ENCODE measurements at places on chromosomes 12 and 14. TPM values are rescaled to one million over a fixed set of nuclear protein-coding genes. Genes with fewer than 3 reads are reported as not detected.

The EXOC3L4 gene
- total RNA-seq = not detected

The P2RX7 gene
- total RNA-seq = 6.6 TPM

DNA sequence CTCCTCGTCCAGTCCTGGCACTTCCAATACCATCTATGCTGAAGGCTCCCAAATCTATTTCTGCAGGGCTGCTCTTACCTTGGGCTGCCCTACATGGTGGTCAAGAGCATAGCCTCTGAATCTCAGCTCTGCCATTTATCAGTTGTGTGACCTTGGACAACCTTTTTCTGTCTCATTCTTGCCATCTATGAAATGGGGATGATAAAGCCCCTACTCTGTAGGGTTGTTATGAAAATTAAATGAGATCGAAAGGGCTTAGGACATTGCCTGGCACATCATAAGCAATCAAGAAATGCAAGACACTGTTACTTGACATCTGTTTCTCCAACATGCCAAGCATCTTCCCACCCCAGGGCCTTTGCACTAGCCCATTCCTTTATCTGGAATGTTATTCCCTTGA lies 45.5 kb upstream of the GPATCH2L start:
- no peak for DNase-seq

DNA sequence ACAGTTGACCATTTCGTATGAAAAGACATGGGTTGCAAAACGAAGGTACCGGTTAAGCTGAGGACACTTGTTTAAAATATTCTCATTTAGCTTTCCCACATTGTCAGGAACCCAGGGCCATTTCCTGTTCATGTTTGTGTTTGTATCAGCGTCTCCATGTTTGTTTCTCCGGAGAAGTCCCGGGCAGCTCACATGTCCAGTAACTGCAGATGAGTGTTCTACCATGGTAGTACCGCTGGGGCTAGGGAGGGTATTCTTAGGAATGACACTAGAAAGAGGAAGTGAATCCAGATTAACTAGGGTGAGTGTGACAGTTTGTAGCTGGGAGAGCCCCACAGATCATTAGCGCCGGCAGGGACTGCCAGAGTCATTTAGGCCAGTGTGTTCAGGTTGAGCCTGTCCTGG lies 50.0 kb upstream of the EVL start:
- no peak for DNase-seq

GRCh38 chr12:31371256-31371620 lies 45.3 kb upstream of the SINHCAF start:
- DNase-seq = no peak

GRCh38 chr12:121017966-121018491 lies 1.7 kb upstream of the C12orf43 start:
- DNase-seq = no peak

GRCh38 chr14:71063351-71063750 lies 156.1 kb downstream of the PCNX1 start:
- DNase-seq = no peak

All from activated naive CD8-positive, alpha-beta T cell treated with anti-CD3 and anti-CD28 coated beads, Interleukin-2, amount 10 ng/mL, durations not matched to agents 7 days and 5 days (primary cell).